ENCODE measurements at places on chromosomes 3 and 15.

- no peak for DNase-seq
These were observed 20.7 kb upstream of the SLC25A26 start for GRCh38 chr3:66200147-66200546.

DNA sequence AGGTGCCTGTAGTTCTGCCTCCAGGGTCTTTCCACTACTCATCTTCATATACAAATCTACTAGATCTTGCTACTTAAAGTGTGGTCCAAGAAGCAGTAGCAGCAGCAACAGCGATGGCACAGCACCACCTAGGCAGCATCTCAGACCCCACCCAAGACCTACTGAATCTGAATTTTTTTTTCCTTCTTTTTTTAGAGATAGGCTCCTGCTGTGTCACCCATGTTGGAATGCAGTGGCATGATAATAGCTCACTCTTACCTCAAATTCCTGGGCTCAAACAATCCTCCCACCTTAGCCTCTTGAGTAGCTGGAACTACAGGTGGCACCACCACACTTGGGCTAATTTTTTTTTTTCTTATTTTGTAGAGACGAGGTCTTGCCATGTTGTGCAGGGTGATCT lies 346.7 kb upstream of the TGFBR2 start:
- no peak for DNase-seq

DNA sequence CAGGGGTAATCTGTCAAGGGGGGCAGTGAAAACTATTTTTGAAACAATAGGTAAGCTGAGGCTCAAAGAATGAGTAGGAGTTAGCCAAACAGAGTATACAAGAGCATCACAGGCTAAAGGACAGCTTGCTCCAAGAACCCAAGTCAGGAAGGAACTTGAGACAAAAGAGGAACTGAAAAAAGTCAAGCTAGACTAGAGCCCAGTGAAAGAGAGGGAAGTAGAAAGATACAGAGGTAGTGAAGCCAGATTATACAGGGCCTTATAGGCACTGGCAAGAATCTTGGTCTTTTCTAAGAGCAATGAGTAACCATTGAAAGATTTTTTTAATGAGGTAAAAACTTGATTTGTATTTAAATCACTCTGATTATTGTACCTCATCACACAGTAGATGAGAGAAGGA lies 69.9 kb downstream of the FILIP1L start:
- DNase-seq = no peak

GRCh38 chr15:44675911-44676310 lies 12.4 kb upstream of the SPG11 start:
- DNase-seq = no peak

DNA sequence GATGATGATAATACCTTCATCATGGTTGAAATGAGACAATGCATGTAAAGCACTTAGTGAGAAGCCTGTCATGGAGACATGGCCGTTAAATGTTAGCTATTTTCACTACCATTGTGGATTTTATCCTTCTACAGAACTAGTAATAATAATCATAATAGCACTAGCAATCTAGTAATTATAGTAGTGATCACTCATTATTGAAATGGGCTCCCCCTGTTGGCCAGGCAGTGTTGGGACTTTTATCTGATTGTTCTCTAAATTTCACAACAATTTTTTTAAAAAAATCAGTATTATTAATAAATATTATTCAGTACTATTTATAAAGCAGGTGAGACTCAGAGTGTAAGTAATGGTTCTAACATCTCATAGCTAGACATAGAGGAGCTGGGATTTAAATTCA lies 396.3 kb downstream of the IL5RA start:
- no peak for DNase-seq

DNA sequence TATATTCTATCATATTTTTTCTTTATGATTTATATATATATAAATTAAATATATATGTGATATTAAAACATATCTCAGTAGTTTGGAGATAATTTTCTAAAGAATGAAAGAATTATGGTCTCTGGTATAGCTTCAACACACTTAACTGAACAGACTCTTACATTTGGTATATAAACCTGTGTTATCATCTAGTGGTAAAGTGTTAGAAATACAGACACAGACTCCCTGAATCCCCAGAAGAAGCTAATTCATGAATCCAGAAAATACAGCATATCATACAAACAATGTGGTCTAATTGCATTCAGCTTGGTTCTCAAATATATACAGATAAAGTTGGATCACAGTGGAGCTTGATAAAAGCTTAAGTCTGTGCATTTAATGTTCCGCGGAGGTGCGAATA lies 1100.4 kb downstream of the ROBO2 start:
- no peak for DNase-seq

- DNase-seq = no peak
These were observed 52.6 kb upstream of the ULK4 start for GRCh38 chr3:42014458-42014920.

- DNase-seq = no peak
These were observed 173.4 kb upstream of the CADPS start for GRCh38 chr3:63048367-63049326.

GRCh38 chr3:13401149-13401548 lies 19.0 kb downstream of the NUP210 start:
- DNase-seq = no peak

- no peak for DNase-seq
These were observed 2.5 kb upstream of the PXYLP1 start for GRCh38 chr3:141229132-141229531.

GRCh38 chr3:24952388-24952787 lies 457.7 kb upstream of the THRB start:
- no peak for DNase-seq

GRCh38 chr15:75775296-75776064 lies 62.8 kb upstream of the CSPG4 start:
- no peak for DNase-seq

DNA sequence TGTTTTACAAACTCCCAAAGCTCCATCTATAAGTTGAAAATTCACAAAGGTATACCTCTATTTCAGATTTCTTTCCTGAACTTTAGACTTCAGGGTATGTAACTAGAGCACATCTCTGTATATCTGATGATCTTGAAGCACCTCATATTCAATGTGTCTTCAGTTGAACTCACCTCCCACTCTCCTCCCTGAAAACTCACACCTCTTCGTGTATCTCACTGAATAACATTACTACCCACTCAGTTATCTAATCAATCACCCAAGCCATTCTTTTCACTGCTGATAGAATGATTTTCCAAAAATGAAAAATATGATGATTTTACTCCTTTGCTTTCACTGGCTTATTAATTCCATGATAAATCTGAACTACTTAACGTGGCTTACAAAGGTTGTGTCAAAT lies 52.9 kb downstream of the GTPBP8 start:
- no peak for DNase-seq

GRCh38 chr15:26691249-26691648 lies 81.6 kb downstream of the GABRB3 start:
- DNase-seq = no peak

- DNase-seq = no peak
These were observed 423.7 kb upstream of the SEMA6D start for GRCh38 chr15:47293466-47294162.

DNA sequence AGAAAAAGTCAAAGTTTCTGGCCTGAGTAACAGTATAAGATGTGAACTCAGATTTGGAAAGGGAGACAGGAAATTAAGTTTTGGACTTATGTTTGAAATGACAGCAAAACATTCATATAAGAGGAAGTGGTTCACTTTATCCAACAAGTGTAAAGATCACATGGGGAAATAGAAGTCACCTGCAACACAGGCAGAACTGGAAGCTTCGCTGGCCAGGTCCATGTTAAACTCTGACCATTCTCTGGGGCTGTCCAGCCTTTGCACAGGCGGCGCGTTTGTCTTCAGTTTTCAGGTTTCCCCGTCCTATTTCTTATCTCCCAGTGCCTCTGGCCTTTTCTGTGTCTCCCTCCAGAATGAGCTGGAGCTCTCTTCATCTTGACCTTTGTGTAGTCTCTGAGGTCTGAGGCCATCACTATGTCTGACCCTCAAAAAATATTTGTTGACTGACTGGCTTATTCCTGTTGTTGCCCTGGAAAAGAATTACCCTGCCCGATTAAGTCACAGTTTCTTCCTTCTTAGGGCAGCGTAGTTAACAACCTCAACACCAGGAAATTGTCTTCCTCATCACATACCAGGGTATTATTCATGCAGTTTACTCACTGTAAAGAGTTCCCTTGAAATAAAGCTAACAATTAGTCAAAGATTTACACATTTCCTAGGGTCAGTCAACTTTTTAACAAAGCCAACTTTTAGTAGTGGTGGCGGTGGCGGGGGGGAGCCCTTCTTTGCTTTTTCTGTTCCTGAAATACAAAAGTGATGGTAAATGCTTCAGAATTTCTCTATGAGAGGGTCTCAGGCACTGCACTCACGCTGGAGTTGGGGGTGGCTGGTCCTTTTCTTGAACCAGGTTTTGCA lies 959 bp upstream of the RASA2 start:
- no peak for DNase-seq

DNA sequence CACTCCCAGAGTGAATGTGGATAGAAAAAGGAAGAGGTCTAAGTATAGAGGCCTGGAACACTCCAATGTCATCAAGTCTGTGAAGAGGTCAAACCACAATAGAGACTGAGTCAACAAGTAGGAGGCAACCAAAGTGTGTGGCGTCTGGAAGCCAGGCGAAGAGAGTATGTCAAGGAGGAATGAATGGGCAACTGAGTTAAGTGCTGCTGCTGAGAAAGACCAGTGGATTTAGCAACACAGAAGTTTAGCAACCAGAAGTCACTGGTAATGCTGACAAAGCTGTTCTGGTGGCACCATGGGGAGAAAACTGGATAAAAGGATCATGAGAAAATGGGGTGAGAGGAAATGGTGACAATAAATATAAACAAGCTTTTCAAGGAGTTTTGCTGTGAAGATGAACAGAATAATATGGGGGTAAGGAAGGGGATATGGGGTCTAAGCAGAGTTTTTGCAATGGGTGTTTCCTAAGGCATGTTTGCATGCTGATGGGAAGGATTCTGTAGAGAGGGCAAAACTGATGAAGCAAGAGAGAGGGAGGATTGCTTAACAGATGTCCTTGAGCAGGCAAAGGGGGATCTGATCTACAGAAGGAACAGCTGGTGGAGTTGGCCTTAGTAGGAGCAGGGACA lies 38.4 kb downstream of the PCOLCE2 start:
- DNase-seq = no peak

GRCh38 chr3:120052225-120052624 lies 42.0 kb downstream of the GSK3B start:
- DNase-seq = no peak

- no peak for DNase-seq
These were observed 327.1 kb downstream of the SATB1 start for GRCh38 chr3:18097989-18098388.

GRCh38 chr15:92885224-92886041 lies 14.7 kb upstream of the CHD2 start:
- no peak for DNase-seq

DNA sequence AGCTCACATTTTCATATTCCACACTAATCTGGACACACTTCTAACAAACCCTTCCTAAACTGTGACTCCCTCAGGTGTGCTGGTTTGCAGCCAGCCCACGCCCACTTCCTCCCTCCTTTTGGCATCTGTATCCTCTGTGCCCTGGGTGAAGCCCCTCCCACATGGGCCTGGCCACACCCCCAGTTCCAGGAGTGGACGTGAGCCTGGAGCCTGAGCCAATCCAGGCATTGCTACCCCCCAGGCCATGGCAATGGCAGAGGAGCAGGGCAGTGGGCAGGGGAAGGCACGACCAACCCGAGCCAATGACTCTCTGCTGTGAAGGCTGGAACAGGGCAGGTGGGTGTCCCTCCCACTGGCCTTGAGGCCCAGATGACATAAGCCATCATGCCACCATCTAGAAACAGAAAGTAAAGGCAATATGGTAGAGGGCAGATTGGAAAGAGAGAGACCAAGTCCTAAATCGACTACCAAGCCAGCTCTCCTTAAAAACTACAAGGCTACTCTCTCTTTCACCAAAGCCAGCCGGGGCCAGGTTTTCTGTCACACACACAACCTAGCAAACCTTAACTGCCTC lies 18.6 kb downstream of the FAM174B start:
- no peak for DNase-seq

DNA sequence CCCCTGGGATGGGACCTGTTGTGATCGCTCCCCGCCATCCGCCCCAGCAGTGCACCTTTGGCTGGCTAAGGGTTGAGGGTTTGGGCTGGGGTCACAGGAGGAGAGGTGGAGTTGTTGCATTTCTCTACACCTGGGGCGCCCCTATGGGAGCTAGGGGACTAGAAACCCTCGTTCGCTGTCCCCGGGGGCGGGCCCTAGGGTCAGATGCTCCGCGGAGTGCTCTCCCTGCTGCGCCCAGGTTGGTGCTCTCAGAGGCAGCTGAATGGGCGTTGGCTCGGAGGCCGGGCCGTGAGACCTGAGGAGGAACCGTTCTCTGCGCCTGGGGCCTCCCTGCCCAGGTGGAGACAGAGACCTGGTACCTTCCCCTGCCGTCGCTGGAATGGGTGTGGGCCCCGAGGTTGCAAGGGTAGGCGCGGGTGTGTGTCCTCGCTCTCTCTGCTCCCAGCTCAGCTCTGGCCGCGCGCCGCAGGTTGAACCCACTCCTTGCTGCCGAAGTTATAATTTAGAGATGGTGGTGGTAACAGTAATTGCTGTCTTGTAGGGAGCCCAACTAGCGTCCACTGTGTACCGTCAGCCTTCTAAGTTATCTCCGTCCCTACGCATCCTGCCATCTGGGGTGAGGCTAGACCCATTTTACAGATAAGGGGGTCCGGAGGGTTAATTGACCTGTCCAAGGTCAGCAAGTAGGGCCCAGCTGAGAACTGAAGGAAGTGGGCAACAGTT lies 965 bp downstream of the FLNB start:
- no peak for DNase-seq

- DNase-seq = no peak
These were observed 81.2 kb downstream of the EFL1 start for GRCh38 chr15:82181371-82181770.

DNA sequence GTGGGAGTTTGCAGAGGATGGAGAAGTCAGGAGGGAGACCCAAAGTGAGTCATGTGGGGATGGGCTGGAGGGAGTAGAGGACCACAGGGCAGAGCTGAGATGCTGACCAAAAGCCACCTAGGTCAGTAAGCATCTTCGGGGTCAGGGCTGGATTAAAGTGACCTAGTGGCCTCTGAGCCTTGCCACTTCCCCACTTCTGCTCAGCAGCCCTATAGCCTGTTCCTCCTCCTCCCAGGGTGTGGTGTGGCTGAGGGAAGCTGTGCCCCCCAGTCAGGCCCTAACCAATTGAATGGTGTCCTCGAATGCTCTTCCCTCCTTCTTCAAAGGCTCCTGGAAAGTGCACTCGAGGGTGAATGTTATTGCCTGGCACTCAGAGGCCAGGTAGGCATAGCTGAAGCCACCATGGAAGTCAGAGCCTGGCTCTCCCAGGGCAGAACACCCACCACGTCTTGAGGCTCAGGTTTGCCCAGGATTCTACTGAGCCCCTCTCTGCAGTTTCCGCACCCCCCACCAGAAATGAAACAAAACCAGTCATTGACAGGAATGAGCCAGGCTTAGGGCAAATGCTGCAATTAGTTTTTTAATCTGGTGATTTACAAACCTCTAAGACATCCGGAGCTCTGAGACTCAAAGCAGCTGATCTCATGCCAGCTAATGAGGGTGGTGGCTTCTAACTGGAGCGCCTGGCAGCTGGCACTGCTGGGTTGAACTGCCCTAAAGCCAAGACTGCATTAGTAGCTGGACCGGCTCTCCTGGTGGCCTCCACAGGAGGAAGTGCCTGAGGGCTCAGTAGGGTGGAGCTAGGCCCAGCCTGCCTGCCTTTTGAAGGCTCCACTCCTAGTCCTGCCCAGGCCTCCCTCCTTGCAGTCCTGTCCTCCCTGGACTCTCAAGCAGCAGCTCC lies 26.0 kb upstream of the VIPR1 start:
- DNase-seq = no peak

- no peak for DNase-seq
These were observed 246.8 kb downstream of the SLCO3A1 start for GRCh38 chr15:92100301-92100700.

- no peak for DNase-seq
These were observed 49.7 kb upstream of the TSPAN3 start for GRCh38 chr15:77120576-77120975.

All from amygdala (tissue), 56 donors.